ENCODE measurements at places on chromosomes 3 and 15.

GRCh38 chr3:76550522-76551201 is 489.2 kb upstream of the ROBO2 start:
- no peak for DNase-seq

DNA sequence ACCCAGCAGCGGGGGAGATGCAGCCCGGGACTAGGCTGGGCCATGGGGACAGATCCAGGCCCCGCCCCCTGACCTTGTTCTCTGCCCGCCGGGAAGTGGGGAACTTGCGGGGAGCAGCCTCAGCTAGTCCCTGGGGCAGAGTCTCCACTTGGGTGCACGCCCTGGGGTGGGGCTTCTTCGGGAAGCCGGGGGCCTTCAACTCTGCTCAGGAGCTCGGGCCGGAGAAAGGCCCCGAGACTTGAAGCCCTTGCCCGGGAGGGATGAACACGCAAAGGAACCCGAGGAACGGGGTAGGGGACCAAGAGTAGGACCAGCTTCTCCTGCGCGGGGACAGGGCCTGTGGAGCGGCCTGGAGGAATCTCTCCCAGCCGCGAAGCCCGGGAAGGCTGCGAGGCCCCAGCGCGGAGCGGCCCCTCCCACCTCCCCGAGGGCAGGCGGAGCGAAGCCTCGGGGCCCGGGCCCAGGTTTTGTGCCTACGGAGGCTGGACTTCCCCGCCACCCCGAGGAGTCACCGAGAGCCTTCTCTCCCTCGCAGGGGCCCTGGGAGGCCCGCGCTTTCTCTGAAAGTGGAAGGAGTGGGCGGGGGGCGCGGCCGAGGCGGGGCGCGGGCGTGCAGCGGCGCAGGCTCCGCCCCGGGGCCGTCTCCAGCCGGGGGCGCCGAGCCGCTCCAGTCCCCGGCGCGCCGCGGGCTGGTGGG is at the start of gene ITPKA:
TSS of gene ITPKA (plus strand) at position 670 of the 697 bp plus-strand sequence. CDS start 54 bp downstream, outside the sequence.
- no peak for DNase-seq

GRCh38 chr3:112424394-112424793 is 74.9 kb downstream of the BTLA start:
- no peak for DNase-seq

DNA sequence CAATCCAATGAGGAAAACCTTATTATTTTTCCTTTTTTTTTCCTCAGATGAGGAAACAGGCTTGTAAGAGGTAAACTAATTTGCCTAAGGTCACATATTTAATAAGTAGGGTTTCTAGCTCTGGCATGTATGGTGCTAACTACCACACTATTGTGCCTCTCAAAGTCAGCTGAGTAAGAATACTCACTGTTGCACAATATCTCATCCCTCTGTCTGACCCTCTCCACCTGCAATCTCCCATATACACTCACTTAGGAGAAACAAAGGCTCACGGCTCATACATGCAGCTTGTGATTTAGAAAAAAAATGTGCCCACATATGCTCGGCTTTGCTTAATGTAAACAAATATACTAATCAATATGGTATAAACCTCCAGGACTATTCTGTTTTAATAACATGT is 10.4 kb upstream of the ARIH1 start:
- no peak for DNase-seq

DNA sequence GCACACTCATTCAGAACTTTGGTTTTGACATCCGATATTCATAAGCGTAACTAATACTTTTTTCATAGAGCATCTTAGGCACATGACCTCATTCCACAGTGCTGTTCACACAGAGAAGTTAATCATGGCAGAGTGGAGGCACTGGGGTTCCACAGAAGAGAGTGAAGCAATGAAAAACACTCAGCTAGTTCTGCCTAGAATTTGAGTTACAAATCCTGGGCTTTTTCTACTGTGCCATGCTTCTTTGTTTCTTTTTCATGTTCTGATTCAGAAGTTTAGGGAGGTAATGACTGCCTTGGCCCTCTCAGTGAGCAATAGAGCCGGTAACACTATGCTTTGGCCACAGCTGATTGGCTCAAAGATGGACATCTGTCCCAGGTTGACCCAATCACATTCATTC is 176.1 kb upstream of the MITF start:
- DNase-seq: no peak
